ENCODE measurements at places on chromosomes 1 and 21.
A peak's percentile ranks its signal among the peaks of the same experiment; 100 is the strongest.

GRCh38 chr21:24976238-24976637 is 631.0 kb downstream of the MRPL39 start:
- no peak for ATAC-seq

- ATAC-seq = peak; percentile 62
Observed at GRCh38 chr1:19344372-19344810, 32.3 kb downstream of the SLC66A1 start.

GRCh38 chr1:167747988-167748387 is 26.2 kb downstream of the MPZL1 start:
- ATAC-seq = no peak

GRCh38 chr1:72635719-72636118 is 353.4 kb upstream of the NEGR1 start:
- ATAC-seq = no peak

DNA sequence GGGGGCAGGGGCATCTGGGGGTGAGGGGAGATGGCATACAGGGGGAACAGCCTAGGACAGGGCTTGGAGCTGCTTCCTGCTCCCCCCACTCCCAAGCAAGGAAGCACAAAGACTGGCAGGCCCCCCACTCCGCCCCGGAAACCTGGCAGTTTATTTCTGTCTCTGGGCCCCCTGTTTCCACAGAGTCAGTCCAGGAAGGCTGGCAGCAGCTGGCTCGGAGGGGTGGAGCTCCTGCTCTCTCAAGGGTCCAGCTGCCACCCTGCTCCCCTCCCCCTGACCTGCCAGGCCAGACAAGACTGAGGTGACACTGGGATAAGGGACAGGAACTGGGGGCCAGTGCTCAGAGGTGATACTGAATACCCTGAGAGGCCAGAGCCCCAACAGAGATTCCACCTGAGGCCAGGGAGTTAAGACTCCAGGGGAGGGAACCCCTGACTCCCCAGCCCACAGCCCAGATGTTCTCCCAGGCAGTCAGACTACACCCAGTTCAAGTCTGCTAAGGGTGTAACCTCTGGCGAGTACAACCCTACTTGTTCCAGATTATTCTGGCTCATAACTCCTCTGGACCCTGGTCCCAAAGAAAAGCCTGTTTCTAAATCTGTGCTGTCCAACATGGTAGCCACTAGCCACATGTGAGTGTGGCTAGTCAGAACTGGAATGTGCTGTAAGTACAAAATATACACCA is 26.3 kb downstream of the AHDC1 start:
- no peak for ATAC-seq

DNA sequence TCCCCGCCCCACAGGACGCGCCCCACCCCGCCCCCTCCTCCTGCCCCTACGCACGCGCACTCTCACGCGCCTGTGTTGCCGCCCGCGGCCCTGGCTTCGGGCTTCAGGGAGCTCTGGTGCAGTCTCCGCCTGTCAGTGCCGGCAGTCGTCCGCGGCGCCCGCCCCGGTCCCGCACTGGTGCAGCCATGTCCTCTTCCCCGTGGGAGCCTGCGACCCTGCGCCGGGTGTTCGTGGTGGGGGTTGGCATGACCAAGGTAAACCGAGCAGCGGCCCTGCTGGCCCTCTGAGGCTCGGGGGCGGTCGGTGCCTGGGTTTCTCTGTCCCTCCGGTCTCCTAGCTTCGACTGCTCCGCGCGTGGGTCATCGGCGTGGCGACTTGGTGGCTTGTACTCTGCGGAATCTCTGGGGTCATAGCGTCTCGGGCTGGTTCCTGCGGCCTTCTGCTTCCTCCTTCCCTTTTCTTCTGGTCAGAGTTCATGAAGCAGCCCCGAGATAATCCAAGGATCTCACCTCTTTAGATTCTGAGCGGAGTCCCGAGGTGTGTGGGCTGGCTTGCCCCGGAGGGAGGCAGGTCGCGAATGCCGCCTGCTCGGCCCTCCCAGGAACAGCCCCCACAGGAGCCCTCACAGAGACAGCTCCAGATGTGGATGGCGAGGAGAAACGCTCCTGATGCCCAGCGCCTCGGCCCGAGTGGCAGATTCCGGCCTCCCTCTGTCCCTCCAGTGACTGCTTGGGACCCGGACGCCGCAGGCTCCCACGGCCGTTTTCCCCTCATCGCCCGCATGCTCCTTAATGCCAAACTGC is at the start of gene SCP2:
TSS of gene SCP2 (plus strand) at position 65 of the 803 bp plus-strand sequence. CDS start at position 186, 121 bp downstream.
- ATAC-seq = peak; percentile 93

DNA sequence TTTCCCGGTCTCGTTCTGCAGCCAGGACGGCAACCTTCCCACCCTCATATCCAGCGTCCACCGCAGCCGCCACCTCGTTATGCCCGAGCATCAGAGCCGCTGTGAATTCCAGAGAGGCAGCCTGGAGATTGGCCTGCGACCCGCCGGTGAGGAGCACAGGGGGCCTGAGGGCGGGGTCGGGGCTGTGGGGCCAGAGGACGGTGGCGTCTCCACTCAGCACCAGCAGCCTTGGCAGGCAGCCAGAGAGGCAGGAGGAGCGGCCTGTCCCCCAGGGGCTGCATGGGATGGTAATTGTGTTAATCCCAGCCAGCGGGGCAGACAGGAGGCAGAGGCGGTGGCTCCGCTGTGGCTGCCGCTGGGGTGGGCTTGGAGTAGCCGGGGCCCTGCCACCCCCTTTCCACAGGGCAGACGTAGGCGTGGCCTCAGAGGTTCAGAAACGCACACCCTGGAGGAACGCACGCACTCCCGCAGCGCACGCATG is 12.1 kb downstream of the SAMD11 start:
- no peak for ATAC-seq

DNA sequence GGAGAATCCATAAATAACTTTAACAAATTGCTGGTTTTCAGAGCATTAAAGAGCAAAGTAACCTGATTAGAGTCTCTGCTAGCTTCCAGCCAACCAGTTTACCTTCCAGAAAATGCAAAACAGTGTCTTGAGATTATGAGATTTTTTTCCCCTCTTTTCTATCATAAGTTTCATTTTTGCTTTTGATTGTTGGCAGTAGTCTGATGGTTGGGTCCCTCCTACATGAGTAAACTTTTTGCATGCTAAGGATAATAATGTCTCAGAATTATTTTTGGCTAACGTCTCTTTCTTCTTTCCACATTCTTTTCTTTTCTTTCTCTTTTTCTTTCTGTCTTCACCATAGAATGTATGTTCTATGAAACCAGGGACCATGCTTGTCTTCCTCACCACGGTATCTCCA is 6.3 kb upstream of the ADAMTS5 start:
- ATAC-seq = no peak

DNA sequence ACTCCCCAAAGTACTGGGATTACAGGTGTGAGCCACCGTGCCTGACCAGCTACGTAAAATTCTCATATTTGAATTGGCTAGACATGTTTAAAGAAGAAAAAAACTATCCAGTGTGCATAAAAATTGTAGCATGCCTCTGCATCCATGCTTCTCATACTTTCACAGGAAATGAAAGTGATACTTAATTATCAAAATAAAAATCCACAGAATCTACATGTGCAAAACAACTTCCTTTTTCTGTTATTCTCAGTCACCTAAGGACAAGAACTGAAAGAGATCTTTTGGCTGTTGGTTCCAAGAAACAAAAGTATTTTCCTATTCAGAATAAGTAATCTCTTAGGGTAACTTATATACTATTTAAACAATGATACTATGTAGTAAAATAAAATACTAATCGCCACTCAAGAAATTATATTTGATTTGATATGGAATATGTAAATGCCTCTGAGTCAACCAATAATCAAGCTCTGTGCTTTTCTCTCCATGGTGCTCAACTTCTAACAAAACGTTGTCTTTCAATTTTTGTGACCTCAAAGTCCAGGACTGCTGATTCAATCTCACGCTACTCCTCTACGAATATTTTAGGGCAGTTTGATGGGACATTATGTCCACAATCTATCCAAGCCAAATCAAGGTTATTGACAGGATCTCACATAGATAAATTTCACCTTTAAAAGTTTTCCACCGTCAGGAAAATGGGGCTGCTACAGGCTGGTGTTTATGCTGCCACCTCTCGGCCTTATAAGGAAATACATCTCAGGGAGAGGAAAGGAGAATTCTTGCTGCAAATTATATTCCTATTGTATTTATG is 102.7 kb downstream of the ZNF281 start:
- ATAC-seq = peak; percentile 80

- ATAC-seq = no peak
Observed at GRCh38 chr1:11615090-11615489, 39.1 kb downstream of the FBXO2 start.

GRCh38 chr1:203422656-203423055 is 53.0 kb upstream of the PRELP start:
- ATAC-seq = no peak

DNA sequence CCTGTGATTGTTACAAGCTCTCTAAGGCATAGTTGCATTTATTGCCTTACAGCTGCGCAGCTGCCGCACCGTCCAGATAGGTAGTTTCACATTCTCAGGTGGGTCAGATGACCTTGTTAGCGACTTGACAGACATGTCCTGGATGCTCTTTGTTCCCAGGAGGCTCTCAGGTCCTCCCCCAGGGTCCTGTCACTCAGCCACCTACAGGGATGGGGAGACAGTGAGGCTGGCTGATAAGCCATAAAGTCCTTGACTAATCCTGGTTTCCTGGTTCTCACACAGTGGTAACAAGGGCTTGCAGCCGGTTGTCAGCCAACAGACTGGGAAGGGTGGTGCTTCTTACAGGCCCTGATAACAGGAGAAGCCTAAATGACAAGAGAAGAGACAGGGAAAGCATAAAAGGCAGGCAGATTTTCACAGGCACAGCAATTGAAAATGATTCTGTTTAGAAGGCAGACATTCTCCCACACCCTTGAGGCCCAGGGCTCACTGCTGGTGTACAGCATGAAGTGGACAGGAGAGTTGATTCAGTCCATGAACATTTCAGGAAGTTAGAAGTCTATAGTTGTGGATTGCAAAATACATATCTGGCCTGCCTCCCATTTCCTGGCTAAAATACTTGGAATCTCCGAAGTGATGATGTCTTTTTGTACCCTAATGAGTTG is 2.9 kb downstream of the ARF1 start:
- no peak for ATAC-seq

DNA sequence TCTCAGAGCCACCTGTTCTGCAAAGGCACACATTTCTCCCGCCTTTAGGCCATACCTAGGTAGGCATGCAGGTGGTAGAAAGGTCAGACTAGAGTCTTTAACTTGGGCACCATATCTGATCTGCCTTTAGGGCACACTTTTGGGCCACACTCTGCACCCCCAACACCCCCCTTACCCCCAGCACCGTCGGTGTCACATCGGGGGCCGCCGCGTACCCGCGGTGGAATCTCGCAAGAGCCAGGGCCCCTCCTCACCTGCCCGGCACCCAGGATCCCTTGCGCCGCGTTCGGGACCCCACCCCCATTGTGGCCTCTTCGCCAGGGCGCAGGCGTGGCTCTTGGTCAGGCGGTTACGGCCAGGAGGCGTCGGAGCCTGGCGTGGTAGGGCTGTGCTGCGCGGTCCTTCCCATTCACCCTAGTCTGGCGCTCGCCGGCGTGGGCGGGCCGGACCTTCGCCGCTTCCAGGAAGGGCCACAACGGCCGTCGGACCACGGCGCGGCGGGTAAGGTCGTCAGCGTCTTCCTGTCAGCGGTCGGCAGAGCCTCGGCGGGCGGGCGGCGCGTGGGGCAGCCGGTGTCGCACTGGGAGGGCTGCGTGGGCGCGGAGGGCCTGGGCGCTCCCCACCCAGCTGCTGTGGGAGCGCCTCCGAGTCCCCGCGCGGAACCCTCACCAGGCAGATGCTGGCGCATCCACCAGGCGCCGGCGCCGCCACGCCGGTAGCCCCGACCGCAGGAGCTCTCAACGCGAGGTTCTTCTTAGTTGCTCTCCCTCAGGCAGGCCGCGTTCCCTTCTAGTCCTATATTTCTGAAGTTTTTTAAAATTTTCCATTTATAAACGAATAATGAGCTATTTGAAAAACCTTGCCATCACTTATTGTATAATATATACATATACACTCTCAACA is at the start of gene DNAH14:
TSS of gene DNAH14 (plus strand) at position 341 of the 903 bp plus-strand sequence. CDS start 23,028 bp downstream, outside the sequence.
- ATAC-seq = no peak

- no peak for ATAC-seq
Observed at GRCh38 chr1:110637475-110637874, 31.3 kb upstream of the KCNA2 start.

DNA sequence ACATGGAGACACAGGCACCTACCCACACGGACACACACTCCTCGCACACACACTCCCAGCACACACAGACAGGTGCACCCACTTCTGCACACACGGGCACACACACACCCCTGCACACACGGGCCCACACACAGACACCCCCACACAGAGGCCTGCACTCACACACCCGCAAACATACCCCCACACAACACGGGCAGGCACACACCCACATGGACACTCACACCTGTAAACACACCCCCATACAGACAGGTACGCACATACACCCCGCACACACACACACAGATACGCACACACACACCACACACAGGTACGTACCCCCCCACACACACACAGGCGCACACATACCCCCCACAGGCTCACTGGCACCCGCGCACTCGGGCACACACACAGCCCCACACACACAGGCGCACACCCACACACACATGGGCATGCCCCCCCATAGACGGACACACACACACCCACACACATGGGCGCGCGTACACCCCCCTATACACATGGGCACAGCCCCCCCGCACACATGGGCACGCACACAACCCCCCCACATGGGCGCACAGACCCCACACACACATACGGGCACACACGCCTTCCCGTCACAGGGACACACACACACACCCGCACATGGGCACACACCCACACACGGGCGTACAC is 6.1 kb downstream of the ATAD3A start:
- peak; percentile 59 for ATAC-seq

DNA sequence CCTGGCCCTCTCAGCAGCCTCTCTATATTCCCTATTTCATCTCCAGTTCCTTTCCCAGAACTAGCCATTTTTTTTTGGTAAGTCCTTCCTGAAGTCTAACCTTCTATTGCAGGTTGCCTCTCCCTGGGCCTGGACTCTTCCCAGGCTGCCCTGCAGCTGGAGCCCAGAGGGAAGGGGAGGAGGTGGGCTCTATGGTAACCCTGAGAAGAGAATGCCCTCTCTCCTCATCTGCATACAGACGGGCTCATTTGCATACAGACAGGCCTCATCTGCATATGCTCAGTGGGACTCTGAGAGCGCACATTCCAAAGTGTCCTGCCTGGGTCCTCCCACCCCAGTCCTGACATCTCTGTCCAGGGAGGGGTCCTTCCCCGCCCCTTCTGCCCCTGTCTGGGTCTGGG is 32.7 kb downstream of the RHBG start:
- no peak for ATAC-seq

- no peak for ATAC-seq
Observed at GRCh38 chr1:111220302-111220890, 7.1 kb upstream of the CHI3L2 start.

DNA sequence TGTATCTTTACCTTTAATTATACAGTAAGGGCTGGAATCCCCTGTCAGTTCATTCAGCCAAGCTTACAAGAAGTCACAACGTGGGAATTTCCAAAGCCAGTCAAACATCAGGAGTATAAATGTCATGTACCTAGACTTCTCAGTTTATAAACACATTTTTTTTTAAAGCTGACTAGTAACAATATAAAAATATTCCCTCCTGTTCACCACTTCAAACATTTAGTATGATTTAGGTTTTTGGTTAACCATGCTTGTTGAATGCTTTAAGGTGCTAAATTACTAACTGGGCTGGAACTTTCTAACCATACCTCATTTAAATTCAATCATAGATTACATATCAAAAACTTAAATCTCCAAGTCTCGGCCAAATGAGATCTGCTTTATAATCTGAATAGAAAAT is 44.0 kb downstream of the JAK1 start:
- ATAC-seq = peak; percentile 36
